ENCODE measurements at places on chromosomes 11 and 22.

GRCh38 chr11:20278727-20279126, 84.8 kb upstream of the HTATIP2 start:
- DNase-seq, result no peak

DNA sequence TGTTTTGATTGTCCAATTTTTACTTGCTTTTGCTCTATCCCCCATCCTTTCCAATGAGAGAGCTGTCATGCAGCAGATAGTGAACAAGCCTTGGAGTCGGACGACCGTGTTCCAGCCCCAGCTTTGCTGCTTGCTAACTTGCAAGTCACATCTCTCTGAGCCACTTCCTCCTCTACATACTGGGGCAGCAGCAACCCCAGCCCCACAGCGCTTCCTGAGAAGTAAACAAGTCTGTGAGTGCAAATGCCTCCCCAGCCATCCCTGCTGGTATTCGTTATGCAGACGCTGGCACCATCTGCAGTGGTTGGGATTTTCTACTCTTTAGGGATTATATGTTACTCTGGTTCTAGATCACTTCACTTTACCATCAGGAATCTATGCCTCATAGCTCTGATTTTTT, 35.0 kb downstream of the TPBGL start:
- DNase-seq, result peak; percentile 88

- no peak for DNase-seq
These were observed 25.5 kb downstream of the UBASH3B start for GRCh38 chr11:122681070-122681469.

DNA sequence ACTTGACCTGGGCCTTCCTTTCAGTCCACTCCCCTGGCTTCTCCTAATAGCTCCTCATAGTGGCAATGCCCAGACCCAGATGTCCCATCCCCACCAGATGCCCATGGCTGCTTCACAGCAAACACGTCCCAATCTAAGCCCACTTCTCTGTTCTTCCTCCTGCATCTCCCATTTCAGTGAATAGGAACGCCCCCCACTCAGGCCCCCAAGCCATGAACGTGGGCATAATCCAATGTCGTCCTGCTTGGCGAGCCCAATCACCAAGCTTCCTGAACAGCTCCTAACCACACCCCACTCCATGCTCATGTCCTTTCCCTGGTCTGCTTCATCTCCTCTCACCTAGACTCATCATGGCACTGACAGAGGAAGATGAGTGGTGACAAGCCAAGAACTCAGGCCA, 8.9 kb downstream of the IL18BP start:
- DNase-seq, result no peak

GRCh38 chr11:130545449-130546072, 97.1 kb downstream of the ADAMTS15 start:
- DNase-seq, result no peak

DNA sequence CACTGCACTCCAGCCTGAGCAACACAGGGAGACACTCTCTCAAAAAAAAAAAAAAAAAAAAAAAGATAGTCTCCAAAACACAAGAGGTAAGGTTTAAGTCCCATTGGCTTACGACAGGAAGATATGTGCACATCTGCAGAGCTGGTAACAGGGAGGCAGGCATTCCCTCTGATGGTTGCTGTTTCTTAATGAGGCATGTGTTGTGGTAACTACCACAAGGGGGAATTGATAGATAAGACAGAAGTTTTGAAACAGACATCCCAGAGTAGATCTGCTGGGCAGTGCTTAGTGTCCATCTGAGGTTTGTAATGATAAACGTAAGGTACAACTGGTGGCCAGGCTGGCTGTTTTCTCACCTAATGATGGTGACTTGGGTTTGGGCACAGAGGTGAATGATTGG, 4.7 kb downstream of the EIF1AD start:
- DNase-seq, result no peak

DNA sequence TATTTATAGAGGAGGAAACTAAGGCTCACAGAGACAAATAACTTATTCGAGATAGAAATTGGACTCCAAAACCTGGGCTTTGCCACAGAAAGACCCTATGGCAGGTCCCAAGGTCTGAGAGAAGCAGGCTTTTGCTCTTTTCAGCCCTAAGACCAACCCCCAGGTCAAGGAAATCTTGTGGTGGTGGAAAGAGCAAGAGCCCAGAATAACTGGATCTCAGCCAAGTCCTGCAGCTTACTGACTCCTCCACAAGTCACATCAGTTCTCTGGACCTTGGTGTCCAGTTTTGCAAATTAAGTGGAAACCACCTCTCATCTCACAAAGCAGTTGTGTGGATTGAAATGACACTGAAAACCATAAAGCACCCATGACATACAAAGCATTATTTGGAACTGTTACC, 122.2 kb downstream of the C11orf58 start:
- no peak for DNase-seq

- DNase-seq, result no peak
These were observed 71.9 kb downstream of the LDLRAD3 start for GRCh38 chr11:36015799-36016198.

DNA sequence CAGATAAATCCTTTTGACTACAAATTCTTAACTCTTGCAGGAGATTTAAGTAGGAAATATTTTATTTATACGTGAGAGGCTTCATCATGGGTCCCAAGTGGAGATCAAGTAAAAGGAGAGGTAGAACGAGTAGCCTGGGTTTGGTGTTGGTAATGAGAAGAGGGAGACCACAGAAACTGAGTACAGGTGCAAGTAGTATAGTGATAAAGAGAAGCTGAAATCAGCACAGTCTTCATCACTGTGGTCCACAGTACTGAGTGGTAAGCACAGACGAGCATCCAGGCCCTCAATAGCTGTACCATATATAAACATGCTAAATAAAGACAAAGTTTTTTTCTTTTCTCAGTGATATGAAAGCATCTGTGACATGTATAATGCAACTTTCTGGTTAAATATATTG, 5.8 kb upstream of the OR52E5 start:
- no peak for DNase-seq

- DNase-seq, result no peak
These were observed 9.5 kb downstream of the MFNG start for GRCh38 chr22:37476389-37477329.

DNA sequence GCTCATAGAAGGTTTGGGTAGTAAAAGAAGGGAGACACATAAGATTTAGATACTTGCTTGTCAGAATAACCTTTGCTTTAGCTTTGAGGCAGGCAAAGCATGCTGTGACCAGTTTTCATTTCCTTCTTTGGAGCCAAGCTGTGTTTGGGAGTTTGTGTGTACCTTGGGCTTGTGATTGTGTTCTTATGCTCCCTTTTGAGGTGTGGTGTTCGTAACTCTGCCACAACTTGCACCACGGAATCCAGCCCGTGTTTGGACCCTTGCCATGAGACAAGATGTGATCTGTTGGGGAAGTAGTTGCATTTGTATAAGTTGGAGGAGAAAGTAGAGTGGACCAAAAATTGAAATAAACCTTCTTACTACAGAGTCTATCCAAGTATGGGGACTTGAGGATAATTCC, 34.0 kb downstream of the BMAL1 start:
- DNase-seq, result no peak

- no peak for DNase-seq
These were observed 149.1 kb downstream of the OPCML start for GRCh38 chr11:133383201-133383600.

DNA sequence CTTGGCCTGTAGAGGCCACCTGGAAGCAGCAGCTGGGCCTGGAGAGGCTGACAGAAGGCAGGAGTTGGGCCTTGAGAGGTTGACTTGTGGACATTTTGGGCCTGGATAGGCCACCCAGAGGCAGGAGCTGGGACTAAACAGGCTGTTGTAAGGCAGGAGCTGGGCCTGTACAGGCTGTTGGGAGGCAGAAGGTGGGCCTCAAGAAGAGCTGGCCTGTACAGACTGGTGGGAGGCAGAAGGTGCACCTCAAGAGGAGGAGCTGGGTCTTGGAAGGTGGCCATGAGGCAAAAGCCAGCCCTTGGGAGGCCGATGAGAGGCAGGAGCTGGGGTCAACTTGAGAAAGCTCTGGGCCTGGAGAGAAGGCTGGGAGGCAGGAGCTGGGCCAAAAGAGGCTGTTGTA, 45.3 kb downstream of the OR4C45 start:
- no peak for DNase-seq

- DNase-seq, result no peak
These were observed 213.1 kb downstream of the INSC start for GRCh38 chr11:15327786-15328231.

- peak; percentile 86 for DNase-seq
These were observed at the start of gene TEAD1 for GRCh38 chr11:12673924-12674570. TEAD1 (plus strand) TSS chr11:12674421.

DNA sequence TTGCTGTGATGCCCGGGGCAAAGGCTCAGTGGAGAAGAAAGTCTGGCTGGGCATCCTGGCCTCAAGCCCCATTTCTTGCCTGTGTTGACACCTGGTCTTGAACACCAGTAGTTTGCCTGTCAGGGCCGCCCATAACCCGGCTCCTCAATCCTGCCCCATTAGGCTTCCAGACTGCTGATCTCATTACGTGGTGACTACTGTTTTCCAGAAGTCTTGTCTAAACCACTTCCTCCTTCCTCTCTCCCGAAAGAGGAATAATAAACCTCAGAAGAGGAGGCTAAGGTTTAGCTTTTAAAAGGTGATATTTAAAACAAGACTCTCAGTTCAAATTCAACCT, 97.7 kb downstream of the CD44 start:
- no peak for DNase-seq

- no peak for DNase-seq
These were observed 4.4 kb upstream of the KRTAP5-9 start for GRCh38 chr11:71543866-71544265.

DNA sequence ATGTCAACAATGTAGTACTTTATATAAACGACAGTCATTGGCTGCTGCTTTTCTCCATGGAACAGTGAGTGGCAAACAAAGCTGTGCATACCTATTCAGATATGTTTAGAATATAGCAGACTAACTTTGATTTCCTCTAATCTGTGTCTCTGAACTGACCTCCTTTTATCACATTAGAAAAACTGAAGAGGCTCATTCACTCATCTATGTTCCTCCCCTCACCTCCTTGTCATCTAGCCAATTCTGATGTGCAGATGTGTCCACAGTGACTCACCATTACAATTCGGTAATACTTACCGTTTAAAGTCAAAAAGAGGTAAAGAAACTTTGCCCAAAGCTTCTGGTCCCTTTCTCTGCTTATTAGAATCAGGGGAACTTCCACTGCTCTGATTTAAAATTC, 51.5 kb upstream of the RPS13 start:
- DNase-seq, result no peak

DNA sequence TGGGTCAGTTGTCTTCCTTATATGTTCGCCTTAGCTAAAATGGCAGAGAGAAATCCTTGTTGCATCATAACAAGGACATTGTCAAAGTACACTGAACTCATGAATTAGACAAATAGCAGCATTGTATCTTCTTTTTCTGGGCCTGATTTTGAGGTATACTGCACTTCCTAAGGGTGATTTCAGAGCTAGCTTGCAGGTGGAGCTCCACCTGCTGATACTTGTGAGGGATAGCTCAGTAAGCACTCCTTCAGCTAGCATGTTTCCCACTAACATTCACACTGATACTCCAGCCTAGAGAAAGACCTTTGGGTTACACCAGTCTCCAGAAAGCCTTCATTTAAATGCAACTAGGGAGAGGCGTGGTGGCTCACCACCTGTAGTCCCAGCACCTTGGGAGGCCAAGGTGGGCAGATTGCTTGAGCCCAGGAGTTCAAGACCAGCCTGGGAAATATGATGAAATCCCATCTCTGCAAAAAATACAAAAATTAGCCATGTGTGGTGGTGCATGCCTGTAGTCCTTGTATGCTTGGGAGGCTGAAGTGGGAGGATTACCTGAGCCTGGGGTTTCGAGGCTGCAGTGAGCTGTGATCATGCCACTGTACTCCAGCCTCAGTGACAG, 29.8 kb downstream of the JAM3 start:
- no peak for DNase-seq
